ENCODE measurements at places on chromosomes 3 and 15.

DNA sequence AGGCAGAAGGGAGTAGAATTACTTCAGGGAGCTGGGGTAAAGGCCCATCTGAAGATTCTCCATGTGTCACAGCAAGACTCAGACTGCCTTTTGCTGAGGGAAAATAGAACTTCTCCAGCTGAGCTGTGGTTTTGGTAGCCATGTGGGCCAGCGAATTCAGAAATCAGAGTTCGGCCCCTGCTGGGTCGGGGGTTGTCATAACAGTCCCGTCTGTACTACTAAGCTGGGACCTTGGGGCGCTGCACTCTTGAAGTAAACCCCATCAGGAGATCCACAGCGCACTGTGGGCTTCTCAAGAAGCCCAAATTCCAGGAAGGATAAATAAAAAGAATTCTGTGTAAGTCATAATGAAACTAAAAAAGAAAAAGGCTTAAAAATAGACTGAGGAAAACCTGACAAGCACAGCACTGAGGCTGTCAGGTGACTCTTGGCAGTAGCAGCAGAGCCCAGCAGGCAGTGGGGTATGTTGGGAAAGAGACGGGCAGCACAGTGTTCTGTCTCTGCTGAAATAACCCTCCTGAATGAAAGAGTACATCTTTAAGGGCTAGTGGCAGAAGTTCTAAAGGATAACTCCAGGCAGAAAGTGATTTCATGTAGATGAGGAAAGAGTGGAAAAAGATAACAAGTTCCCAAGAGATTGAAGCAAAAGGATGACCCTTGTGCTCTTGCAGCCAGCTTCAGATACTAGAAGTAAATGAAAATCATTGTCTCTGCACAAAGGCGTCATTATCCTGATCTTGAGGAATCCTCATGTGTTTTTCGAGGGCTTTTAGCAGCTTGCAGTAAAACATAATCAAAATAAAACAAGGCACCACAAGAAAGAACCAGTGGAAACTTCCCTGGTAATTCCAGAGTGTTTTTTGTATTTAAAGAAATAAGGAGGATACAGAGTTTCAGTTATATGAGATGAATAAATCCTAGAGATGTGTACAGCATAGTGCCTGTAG, 74.5 kb downstream of the RAB7A start:
- DNase-seq, result no peak

DNA sequence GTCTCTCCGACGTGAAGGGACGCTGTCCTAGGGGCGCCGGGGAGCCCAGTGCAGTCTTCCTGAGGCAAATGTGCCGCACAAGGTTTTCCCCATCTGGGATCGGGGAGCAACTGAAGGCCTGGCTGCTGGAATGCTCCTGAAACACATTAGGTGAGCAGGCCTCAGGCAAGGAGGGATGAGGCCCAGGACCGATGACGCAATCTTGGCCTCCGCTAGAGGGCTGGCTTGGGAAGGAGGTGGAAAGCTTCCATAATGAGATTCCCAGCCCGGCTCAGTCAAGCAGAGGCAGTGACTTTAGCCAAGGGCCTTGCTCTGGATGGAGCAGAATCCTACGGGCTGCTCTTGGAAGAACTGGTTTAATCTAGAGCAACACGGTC, 50.8 kb downstream of the CPN2 start:
- no peak for DNase-seq

DNA sequence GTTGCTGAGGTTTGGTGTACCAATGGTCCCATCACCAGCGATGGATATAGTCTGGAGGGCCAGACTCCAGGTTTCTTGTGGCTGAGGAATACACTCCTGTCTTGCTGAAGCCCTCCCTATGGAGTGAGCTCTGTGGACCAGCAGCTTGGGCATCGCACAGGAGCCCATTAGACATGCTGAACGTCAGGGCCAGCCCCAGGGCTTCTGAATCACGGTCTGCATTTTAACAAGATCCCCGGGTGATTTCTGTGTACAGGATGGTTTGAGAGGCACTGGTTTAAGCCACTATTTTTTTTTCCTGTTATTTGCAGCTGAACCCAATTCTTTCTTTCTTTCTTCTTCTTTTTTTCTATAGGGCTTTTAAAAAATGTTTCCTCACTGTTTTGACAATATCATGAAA, 69.5 kb upstream of the XCR1 start:
- DNase-seq, result no peak

DNA sequence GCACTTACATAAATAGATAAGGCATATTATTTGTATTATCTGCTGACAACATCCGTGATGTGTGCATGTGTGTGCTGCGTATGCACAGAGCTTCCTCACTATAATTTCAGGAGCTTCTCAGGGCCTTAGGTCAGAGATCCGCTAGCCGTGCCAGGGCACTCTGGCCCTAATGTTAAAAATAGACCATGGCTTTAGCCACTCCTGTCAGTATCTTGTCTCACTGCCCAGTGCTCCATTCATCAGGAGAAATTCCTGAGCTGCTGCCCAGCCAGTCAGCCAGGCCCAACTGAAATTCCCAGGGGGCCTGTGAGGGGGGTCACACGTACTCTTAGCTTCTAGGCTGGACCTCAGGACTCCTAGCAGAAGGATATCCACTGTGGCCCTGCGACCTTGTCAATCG, 70.0 kb upstream of the ABHD2 start:
- DNase-seq, result no peak

DNA sequence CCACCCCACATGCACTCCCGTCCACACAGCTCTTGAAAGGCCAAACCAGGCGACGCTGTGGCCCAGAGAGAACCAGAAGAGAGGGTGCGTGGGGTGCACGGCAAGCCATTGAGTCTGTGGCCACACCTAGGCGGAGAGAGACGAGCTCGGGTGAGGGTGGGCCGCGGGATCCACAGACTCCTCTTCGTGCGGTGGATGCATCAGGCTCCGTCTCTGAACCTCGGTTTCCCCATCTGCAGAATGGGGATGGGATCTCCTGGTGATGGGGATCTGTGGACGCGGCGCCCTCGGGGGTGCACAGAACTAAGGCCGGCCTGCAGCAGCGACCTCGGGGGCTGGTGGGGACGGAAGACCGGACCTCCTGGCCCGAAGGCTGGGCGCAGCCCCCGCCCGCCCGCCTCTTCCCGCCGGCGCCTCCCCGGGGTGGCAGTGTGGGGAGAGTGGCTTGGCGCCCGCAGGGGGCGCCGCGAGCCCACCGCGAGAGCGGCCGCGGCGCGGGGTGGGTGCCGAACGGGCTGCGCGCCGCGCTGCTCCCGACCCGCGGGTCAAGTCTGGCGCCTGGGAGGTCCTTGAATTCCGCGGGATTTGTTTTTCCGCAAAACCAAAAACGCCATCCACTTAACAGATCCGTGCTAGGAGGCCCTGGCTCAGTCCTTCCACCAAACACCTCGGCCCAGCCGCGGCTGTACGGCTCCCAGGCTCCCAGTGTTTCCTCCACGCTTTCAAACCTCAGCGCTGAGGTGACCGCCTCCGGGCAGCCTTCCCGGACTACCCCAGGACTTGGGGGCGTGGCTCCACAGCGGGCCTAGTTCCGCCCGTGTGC, 13.2 kb upstream of the ADPGK start:
- no peak for DNase-seq
